ENCODE measurements at places on chromosomes 5 and 9. TPM values are rescaled to one million over a fixed set of nuclear protein-coding genes. Genes with fewer than 3 reads are reported as not detected.

Gene RGS3
- polyA plus RNA-seq, result 47.2 TPM

Gene SKIC3
- polyA plus RNA-seq, result 91.7 TPM

Gene FBXW5
- polyA plus RNA-seq, result 38.4 TPM

Gene TAF1L
- polyA plus RNA-seq, result 0.10 TPM

Gene GPX8
- polyA plus RNA-seq, result 84.0 TPM

Gene KIF27
- 19.7 TPM for polyA plus RNA-seq

Gene NUTM2G
- polyA plus RNA-seq, result 0.85 TPM

Gene AGXT2
- 60.4 TPM for polyA plus RNA-seq

Gene PALM2AKAP2
- 9.9 TPM for polyA plus RNA-seq

Gene GSN
- 144 TPM for polyA plus RNA-seq

Gene DMRTA1
- polyA plus RNA-seq, result 2.0 TPM

Gene TPM2
- polyA plus RNA-seq, result 127 TPM

DNA sequence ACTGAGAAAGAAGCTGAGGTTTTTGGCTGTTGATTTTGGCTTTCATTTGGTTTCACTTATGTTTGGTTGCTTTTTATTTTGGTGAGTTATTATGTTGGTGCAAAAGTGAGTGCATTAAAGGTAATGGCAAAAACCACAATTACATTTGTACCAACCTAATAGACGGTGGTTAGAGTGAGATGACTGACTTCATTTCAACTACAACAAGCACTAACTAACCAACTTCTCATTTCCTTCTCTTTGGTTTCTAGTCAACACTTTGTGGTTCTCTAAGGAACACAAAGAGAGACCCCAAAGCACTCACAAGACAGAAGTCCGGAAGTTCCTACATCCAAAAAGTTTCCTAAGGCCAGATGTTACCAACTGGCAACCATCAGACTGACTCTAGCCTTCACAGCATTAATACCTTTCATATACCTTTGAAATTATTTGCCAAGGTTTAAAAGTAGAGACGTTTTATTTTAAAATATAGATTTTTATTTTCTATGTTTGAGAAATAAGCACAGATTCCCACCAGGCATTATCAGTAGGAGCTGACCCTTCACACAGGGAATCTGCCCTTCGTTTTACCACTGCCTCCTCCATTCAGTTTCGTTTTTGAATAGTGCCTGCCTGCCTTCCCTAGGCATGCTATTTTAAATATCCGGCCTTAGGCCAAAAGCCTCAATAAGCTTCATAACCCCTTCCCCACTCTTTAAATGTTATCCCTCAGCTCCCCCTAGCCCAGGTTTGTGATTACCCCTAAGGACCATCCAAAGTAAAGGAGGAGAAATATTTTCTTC, 301.1 kb upstream of the PTGER4 start:
- no peak for DNase-seq

DNA sequence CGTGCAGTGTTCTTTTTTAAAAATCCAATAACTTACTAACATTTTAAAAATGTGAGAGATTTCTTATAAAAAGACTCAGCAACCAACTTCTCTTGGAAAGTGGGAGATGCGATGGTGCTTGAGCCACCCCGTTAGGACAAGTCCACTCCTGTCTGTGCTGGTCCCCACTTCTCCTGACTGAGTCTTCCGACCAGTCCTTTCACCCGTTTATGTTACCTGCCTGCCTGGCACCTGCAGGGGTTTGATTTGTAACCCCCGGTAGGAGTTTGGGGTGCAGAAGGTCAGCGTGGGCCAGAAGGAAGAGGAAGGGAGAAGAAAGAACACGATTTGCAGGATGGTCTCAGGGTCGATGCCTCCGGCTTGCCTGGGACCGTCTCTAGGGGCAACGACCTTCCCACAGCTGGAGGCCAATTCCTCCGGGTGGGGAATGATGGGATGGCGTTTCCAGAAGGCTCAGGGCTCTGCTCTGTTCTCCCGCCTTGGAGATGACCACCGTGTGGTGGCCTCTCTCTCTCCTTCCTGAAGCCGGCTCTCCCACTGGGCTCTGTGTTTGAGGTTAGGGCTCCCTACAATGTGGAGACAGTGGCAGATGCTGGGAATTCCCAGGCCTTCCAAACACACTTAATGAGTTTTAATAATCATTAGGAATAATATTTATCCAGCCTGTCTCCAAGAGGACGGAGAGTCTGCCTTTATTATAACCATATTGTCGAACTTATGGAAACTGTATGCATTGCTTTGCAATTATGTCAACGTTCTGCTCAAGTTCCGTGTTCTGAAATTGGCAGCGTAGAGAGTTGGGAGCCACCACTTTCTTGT, 14.8 kb downstream of the COL27A1 start:
- DNase-seq, result no peak

DNA sequence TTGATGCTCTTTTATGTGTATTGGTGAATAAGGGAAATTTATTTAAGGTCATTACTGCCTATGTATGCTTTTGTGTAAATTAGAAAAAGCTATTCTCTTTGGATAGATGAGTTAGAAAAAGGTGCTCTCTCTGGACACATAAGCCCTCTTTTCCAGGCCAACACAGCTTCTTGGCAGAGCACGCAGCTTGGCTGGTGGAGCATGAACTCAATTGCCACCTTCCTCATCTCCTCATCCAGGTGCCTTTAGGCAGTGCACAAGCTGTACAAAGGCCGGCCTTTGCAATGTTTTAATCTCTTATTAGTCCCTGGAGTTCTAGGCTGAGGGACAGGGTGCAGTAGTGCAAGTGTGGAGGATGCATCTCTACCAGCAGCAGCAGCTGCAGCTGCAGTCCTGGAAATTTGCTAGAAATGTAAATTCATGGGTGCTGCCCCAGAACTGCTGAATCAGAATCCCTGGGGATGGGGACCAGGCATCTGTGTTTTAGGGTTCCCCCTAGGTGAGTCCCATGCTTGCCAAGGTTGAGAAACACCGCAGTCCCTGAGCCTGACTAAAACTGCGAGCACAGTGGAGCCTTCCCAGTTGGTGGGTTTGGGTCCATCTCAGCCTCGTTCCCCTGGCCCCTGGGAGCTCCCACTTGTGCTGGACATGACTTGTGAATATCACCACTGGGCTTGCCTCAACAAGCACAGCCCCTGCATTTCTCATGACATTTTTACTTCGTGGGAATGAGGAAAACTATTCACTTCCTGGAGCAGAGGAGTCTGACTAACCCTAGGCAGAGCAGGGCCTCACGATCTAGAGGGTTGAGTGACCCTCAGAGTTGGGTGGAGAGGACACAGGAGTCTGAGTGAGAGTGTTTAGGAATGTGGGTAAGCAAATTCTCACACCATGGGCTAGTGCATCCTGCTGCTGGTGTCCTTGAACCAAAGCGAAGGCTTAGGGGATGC, 272.3 kb downstream of the ZSWIM6 start:
- DNase-seq, result no peak

DNA sequence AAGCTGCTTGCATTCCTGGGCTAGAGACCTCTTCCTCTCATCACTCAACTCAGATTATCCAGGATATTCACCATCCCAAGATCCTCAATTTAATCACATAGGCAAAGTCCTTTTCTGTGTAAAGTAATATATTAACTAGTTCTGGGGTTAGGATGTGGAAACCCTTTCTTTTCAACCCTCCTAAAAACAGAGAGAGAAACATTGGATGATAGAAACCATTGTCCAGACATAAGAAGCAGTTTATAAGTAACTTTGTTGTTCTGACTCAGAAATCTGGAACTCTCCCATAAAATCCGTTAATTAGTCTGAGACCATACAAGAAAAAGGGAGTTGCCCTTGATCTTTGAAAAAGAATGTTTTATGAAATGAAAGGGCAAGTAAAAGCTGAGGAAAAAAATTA, 817.1 kb upstream of the CDH9 start:
- DNase-seq, result no peak

- DNase-seq, result no peak
Measured at GRCh38 chr5:67518227-67518626, 321.6 kb upstream of the CD180 start.

DNA sequence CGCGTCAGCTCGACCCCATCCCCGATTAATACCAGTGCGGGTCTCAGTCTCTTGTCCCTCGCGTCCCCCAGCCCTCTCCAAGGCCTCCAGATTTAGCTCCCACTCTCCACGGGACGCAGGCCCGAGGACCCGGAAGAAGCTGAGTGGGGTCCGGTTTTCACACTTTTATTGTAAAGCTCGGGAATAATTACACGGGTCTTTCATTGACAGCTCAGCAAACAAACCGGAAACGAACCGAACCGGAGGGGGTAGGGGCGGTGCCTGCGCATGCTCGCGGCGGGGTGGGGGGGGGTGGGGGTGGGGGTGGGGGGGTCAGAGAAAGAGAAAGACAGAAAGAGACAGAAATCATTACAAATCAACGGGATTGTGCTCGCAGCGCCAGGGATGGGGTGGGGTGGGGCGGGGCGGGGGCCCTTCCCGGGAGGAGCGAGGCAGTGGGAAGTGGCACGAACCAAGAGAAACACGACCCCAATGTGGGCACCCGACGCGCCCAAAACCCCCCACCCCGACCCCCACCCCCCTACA, 27.9 kb downstream of the PCDH1 start:
- DNase-seq, result no peak

DNA sequence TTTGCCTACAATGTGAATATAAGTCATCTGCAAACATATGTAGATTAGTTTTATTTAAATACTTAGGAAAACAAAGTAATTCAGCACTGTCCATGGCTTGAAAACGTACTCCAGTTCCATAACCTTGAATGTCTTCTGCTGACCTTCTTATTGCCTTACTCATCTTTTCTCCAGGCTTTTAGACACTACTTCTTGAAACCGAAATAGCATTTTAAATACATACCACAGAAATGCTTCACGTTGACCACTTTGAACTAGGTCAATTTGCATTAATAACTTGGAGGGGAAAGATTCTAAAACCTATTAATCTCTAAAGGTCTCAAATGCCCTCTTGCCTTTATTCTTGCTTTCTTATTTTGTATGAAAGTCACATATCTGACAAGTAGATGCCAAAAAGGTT, 995.4 kb upstream of the ACO1 start:
- no peak for DNase-seq

- no peak for DNase-seq
Measured at GRCh38 chr9:106684940-106685695, 177.8 kb upstream of the ZNF462 start.

- DNase-seq, result no peak
Measured at GRCh38 chr5:148653291-148653835, 964 bp downstream of the HTR4 start.

- peak; percentile 55 for DNase-seq
Measured at GRCh38 chr5:108380531-108381349, 1.2 kb downstream of the FBXL17 start.

DNA sequence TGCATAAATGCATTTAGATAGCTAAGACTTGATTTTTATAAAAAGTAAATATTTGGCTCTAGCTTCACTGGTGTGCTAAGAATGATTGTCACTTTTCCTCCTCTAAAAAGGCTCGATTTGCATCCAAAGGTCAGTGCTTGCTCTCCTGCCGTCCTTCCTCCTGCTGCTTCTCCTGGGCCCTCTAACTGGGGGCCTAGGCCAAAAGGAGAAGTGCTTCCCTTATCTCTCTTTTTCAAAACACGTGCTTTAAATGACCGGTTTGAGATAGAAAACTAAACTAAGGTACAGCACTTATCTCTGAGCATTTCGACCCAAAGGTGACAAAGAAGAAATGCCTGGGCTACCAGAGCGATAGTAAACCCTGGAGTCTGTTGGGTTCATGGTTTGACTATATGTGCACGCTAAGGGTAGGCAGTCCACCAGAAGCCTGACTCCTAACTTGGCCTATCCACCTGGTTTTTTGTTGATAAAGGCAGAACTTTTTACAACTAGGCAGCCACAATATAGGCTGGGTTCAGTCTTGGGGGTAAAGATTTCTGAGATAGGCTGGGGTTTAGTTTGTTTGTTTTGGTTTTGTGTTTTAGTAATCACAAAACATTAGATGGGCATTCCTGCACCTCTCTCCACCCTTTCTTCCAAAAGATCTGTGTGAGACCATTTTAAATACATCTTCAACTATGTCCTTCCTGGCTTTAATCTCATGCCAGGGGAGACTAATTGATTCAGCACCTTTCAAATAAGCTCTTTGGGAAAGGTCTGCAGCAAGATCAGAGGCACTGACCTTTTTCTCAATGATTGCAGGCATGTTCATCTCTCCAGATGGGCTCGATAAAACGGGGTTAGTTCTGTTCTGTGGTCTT, 3.8 kb downstream of the NR2F1-AS1 start:
- DNase-seq, result no peak

GRCh38 chr5:109305352-109305751, 104.4 kb downstream of the PJA2 start:
- no peak for DNase-seq

GRCh38 chr5:1189269-1189668, 12.1 kb upstream of the SLC6A19 start:
- DNase-seq, result no peak

GRCh38 chr9:108654566-108654965, 201.2 kb downstream of the ACTL7B start:
- no peak for DNase-seq

- DNase-seq, result no peak
Measured at GRCh38 chr5:138369706-138370105, 17.2 kb downstream of the KDM3B start.

DNA sequence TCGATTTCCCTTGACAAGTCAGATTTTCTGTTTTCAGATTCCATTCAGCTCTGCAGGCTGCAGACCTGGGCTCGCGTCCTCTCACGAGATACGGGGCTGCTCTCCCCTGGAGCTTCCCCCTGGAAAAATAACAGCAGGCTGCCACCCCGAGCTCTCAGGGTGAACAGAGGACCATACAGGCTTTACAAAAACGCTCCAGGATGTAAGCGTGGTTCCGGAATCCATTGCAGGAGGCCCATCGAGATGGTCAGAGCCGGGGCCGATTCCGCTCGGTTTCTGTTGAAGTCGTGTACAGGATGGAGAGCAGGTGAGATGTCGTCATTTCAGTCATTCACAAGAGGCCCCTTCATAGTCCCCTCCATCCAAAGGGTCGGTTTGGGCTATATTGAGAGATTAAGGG, 297.7 kb upstream of the IRX4 start:
- DNase-seq, result no peak

DNA sequence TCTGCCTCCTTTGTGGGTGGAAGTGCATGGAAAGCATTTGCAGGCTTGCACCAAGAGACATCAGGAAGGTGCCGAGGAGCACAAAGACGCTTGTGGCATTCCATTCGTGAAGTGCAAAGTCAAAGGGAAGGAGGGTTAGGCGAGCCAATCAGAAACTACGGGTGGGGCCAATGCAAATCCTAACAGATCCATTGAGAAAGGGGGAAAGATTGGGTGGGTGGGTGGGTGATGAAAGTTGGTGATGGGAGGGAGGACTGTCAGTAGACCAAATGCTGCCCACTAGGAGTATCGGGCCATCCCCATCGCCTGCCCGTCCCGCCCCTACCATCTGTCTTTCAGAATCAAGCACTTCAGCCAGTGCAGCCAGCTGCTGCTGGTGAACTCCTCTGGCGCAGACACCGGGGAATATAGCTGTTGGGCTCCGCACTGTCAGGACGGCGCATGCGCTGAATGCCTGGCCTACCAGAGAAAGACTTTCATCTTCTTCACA, 17.1 kb upstream of the ANXA6 start:
- DNase-seq, result no peak

DNA sequence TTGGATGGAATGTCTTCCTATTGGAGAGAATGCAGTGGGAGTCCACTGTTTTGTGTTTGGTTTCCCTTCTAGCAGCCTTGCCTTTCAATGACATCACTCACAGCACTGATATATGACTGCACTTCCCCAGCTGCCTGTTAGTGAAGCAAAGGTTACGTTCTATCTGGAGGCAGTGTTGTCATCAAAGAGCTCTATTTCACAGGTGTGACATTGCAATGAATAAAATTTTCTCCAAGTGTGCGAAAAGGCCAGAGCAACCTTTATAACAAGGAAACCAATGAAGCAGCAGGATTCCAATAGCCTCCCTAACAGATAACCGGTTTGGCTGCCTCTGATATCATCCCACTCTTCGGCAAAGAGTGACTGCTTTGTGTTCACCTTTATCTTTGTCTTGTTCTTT, 523.5 kb upstream of the ZNF608 start:
- no peak for DNase-seq

GRCh38 chr5:10615693-10616092, 51.8 kb downstream of the ANKRD33B start:
- DNase-seq, result no peak
